ENCODE measurements at places on chromosomes 3 and 15.

- DNase-seq = no peak
Measured at GRCh38 chr3:125309476-125309875, 65.6 kb downstream of the ZNF148 start.

- DNase-seq = no peak
Measured at GRCh38 chr3:194399874-194400411, 877 bp upstream of the GP5 start.

- no peak for DNase-seq
Measured at GRCh38 chr3:133442518-133442917, 42.7 kb downstream of the BFSP2 start.

- DNase-seq = no peak
Measured at GRCh38 chr15:77613814-77614213, 18.9 kb downstream of the LINGO1 start.

GRCh38 chr3:191414286-191414685 lies 46.7 kb upstream of the PYDC2 start:
- DNase-seq = no peak

GRCh38 chr3:177361081-177361938 lies 164.0 kb upstream of the TBL1XR1 start:
- no peak for DNase-seq

DNA sequence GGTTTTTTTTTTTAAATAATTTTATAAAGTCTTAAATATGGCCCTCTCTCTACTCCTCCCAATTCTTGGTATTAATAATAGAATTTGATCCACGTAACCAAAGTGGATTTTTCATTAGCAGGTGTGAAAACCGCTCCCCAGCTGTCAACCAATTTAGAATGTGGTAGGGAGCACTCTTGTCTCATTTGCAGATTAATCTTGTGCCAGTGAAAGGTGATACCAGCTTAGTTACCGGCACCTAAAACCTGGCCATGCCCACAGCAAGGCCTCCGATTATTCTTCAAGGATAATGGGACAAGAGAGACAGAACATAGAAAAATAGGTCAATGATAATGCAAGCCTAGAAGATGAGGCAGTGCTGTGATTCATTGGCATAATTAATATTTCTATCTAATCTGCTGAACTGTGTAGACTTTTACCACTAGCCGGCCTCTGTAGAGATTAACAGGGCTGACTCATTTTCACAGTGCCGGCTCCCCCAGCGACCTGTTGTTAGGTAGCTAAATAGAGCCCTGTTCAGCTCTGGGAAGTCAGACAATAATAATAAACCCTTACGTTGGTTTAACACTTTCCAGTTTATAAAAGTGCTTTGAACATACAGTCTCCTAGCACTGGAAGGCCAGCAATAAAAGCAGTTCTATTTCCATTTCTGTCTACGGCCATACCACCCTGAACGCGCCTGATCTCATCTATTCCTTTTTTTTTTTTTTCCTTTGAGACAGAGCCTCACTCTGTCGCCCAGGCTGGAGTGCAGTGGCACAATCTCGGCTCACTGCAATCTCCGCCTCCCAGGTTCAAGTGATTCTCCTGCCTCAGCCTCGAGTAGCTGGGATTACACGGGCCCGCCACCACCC lies 102.9 kb downstream of the SHQ1 start:
- no peak for DNase-seq

DNA sequence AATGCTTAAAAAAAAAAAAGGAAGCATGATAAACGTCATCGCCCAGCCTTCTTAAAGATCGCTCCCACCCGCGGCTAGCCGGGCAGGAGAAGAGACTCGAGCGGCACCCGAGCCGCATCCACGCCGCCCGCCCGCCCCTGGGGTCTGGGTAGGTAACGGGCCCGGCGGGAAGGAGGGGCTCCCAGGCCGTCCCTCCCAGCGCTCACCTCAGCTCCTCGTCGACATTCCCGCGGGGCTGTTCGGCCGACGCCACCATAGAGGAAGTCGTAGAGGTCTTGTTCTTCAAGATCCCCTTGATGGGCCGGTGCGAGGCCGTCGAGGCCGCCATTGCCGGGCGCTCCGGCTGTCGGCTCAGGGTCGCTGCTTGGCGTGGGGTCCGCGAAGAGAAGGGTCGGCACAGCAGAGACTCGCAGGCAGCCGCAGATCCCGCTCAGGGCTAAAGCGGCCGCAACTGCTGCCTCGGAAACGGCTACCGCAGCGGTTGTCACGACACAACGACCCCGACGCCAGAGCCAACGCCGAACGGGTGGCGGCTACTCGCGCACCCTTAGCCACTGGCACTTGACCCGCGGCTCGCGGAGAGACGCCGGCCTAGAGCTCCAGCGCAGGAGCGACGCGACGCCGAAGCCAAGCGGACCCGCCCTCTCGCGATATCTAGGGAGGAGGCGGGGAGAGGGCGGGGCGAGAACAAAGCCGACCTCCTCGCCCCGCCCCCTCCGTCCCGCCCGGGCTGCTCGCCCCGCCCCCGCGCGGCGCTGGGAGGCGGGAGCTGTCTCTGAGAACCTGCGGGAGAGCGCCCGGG lies at the start of gene PPP1R2:
Gene PPP1R2 (minus strand): TSS at position 628 of the 802 bp plus-strand sequence. CDS start 300 bp downstream, at position 328.
- peak; percentile 95 for DNase-seq

- no peak for DNase-seq
Measured at GRCh38 chr3:115676336-115676735, 53.0 kb downstream of the GAP43 start.

DNA sequence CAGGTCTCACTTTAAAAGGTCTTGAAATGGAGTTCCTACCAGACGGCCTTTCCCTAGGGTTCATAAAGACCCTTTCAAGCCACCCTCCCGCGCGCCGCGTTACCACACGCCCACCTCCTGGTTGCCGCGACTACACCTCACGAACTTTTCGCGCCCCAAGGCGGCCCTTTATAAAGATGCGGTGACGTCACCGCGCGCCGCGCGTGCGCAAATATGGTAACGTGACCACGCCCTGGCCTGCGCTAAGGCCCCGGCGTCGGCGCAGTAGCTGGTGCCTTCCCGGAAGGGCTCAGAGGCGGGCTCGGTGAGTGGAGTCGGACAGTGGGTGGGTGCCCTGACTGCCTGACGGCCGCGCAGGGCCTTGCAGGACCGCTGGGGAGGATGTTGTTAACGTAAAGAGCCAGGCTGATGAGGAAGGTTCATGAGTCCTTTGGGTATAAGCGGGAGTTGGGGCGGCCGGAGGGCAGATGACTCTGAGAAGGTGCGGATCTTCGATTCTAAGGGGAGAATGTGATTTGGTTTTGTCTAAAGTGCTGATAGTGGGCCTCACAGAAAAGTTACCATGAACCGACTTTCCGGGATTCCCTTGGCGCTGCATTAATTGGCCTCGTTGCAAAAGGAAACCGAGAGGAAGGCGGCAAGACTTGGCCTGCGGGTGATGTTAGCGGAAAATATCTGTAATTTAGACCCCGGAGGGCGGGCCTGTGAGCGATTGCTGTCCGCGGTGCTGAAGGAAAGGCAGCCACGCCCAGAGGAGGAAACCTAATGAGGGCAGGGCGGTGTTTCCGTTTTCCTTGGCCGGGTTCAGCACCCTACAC lies 54.4 kb downstream of the FEZF2 start:
- DNase-seq = peak; percentile 22

DNA sequence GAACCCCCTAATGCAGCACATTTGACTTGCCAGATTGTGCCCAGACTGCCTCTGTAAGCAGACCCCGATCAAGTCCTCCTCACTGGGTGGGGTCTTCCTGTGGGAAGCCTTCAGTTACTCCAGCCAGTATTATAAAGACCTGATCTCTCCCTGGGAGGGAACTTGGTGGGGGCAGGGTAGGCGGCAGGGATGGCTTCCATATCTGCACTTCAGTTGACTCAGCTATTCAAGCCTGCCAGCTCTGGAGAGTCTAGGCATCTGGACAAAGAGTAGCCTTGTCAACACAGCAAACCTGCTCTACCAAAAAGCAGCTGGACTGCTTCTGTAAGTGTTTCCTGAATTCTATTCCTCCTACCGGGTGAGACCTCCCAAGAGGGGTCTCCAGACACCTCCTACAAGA lies 21.0 kb upstream of the SLC25A38 start:
- no peak for DNase-seq

DNA sequence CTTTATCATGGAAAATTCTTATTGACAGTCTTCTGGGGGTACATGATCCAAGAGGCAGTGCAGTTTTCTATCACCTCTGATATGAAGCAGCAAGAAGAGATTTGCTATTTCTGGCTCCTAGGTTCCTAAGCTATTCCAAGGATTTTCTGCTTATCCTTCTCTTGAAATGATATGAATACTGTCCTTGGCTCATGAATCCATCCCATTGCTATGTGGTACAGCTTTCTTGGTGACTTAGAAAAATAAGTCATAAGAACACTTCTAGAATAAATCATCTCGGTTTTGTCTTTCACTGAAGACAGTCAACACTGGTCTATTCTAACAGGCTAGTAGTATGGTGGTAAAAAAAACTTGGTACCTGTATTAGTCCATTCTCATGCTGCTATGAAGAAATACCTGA lies 333.6 kb upstream of the RASGRP1 start:
- DNase-seq = no peak

DNA sequence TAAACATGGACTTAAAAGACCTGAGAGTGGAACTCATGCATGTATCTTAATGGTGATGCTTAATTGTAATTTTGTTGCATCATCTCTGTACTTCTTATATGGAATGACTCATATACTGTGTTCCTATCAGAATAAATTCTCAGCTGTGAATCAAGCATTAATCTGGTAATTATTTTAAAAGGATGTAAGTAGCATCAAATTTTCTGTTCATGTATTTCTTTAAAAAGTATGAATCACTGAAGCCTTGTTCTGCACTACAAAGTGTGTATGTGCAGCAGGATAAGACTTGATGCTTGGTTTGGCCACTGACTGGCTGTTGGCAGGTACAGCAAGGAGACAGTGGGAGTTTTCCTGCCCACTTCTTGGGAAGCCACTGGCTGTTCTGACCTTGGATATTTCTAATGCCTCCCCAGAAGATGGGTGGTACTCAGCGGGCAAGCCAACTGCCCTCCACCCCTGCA lies 123.9 kb downstream of the ANO10 start:
- no peak for DNase-seq

- no peak for DNase-seq
Measured at GRCh38 chr15:39115379-39116057, 465.4 kb upstream of the THBS1 start.

DNA sequence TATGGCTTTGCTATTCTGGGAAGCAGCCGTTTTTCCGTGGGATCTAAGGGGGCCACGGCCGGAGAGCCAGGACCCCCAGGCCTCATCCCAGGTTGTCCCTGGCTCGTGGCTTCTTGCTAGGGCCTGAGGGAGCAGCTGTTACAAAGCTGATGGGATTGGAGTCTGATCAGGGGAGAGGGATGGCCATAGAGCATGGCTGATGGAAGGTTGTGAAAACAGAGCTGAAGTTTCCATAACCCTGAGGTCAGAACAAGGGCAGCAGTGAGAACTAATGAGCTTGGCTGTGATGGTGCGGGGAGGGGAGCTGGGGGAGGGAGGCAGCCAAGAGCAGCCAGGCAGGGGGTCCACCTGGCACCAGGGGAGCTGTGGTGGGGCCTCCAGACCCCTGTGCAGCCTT lies 63.0 kb downstream of the LINGO1 start:
- DNase-seq = peak; percentile 49

- no peak for DNase-seq
Measured at GRCh38 chr15:68651916-68652525, 73.2 kb downstream of the CORO2B start.

DNA sequence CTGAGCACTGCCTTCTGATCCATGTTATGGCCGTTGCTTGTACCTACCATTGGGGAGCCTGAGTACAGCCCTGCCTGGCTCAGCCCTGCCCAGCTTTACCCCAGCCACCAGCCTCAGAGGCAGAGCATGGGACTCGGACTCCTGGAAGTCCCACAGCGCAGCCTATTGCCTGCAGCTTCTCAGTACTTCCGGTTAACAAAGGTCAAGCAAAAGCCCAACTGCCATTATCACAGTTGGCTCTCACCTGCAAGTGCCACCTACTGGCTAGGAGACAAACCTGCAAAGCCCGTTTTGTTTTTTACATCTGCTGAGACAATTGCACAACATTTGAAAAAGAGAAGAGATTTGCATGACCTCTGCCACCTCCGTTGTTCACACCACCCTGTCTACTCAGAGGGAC lies 1081.7 kb downstream of the NAALADL2 start:
- DNase-seq = peak; percentile 38

GRCh38 chr15:90582553-90582952 lies 52.8 kb downstream of the CRTC3 start:
- DNase-seq = no peak

- DNase-seq = no peak
Measured at GRCh38 chr15:72464251-72464650, 9.9 kb upstream of the ARIH1 start.

- no peak for DNase-seq
Measured at GRCh38 chr3:29637068-29637467, 356.2 kb downstream of the RBMS3 start.

GRCh38 chr15:75446151-75446550 lies 5.3 kb downstream of the SIN3A start:
- DNase-seq = no peak

DNA sequence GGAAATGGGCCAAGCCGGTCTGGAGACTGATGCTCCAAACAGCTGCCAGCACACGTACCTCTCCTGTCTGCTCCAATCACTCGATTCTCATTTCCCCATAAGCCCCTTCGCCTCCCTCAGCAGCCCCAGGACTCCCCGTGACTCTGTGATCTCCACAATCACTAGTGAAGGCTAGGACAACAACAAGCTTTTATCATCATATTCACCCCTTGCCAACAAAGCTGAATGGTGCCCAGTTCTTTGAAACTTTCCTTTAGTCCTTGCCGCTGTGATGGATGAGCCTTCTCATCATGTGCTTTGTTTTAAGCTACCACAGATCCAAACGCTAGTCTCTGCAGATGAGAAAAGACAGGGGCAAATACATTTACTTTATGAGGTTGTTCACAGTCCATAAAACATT lies 242.0 kb downstream of the SV2B start:
- no peak for DNase-seq

DNA sequence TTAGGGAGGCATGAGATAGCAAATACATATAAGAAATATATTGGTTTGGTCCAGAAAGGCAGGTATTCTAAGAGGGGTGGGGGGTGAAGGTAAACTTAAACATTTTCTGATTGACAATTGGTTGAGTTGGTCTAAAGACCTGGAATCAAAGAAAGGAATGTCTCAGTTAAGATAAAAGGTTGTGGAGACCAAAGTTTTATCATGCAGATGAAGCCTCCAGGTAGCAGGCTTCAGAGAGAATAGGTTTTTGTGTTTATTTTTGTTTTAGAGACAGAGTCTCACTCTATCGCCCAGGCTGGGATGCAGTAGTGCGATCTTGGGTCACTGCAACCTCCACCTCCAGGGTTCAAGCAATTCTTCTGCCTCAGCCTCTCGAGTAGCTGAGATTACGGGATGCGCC lies 80.5 kb downstream of the NPAP1 start:
- no peak for DNase-seq

- DNase-seq = no peak
Measured at GRCh38 chr3:129616713-129617112, 10.2 kb upstream of the PLXND1 start.

GRCh38 chr3:172582712-172583111 lies 59.5 kb upstream of the TNFSF10 start:
- DNase-seq = no peak

GRCh38 chr3:69871868-69872267 lies 127.7 kb upstream of the SAMMSON start:
- DNase-seq = no peak

- no peak for DNase-seq
Measured at GRCh38 chr3:109118584-109118983, 650 bp upstream of the MORC1 start.

GRCh38 chr3:157918402-157918801 lies 187.8 kb downstream of the SHOX2 start:
- DNase-seq = no peak

All from GM13977 (cell line).